T-helper 9 cell (primary cell): ENCODE measurements at places on chromosomes 1 and 21.

GRCh38 chr1:98057236-98057910 is 136.5 kb upstream of the DPYD start:
- no peak for DNase-seq

- no peak for DNase-seq
Measured at GRCh38 chr21:36555199-36555800, 75.4 kb upstream of the CLDN14 start.

- peak; percentile 23 for DNase-seq
Measured at GRCh38 chr1:30191154-30191702, 532.2 kb downstream of the MATN1 start.

DNA sequence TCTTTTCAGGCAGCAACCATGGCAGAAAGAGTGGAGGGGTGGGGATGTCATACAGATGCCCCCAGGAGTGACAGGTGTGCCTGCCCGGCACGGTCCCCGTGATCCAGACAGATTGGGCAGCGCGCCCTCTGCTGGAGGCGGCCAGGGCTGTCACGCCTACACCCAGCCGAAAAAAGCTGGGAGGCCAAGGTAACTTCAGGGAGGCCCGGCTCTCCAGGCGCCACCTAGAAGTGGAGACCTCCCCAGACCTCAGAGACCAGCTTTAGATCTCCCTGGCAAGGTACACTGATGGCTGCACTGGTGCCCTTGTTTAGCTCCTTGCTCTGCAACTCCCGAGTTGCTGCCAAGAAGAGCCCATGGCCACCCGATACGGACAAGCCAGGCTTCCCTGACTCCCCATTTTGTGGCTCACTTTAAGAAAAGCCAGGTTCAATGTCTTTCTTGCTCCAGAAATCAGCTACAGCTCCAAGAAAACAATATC is 6.6 kb downstream of the GOLT1A start:
- peak; percentile 72 for DNase-seq

DNA sequence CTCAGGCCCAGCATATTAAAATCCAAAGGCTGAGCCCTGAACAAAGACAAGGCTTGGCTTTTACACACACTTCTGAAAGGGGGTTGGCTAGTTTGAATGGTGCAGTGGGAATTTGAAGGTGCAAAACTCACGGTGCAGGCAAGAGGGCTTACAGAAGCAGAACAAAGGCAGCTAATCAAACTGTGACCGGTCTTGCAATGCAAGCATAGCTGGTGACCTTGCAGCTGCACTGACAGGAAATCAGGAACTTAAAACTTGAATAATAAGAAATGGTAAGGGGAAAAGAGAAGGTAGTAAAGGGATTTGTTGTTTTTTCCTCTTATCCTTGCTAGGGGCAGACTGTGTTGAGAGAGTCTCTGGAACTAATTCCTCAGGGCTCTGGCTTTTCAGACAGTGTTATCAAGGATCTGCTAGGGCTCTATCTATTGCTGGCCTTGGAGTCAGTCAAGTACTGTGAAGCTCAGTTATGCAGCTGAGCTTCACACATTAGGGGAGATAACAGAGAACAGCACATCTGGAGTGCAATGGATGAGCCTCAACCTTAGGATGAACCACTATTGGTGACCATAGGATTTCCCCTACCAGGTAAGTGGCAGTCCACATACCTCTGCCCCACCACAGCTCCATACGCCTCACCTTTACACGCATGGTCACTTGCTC is 97.6 kb downstream of the PPIAL4G start:
- no peak for DNase-seq

- DNase-seq, result no peak
Measured at GRCh38 chr1:184958554-184959353, 15.6 kb downstream of the NIBAN1 start.

DNA sequence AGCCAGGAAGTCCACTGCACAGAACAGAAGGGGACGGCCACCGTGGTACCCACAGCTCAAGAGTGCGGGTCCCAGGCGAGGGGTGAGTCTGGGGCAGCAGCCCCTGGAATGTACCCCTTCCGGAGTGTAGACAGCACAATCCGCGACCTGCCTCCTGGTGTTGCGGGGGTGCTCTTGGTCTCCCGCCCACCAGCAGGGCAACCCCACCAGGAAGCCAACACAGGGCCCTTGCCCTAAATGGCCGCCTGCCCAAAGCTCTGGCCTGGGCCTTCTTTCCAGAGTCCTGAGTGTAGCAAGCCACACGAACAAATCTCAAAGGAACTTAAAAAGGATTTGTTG is 1.1 kb upstream of the SLC19A1 start:
- no peak for DNase-seq

- no peak for DNase-seq
Measured at GRCh38 chr1:77541162-77541545, 141.3 kb downstream of the ZZZ3 start.

DNA sequence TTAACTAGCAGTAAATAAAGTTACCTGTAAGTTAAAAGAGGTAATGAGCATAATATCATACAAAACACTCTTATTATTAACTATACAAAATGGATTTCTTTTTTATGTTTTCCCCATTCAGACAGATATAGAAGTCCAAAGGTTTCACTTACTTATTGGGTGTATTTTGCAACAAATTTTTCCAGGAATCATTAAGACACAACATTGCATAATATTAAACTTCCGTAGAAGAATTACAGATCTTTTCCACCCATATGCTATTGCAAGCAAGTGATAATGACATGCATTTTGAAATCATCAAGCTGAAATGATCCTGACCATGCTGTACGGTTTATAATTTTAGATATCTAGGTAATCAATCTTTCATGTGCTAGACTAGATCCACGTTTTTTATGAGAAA is 957.0 kb downstream of the NCAM2 start:
- no peak for DNase-seq
